C1 segment of cervical spinal cord (tissue), 14 donors: ENCODE measurements at places on chromosomes 13 and 19.

DNA sequence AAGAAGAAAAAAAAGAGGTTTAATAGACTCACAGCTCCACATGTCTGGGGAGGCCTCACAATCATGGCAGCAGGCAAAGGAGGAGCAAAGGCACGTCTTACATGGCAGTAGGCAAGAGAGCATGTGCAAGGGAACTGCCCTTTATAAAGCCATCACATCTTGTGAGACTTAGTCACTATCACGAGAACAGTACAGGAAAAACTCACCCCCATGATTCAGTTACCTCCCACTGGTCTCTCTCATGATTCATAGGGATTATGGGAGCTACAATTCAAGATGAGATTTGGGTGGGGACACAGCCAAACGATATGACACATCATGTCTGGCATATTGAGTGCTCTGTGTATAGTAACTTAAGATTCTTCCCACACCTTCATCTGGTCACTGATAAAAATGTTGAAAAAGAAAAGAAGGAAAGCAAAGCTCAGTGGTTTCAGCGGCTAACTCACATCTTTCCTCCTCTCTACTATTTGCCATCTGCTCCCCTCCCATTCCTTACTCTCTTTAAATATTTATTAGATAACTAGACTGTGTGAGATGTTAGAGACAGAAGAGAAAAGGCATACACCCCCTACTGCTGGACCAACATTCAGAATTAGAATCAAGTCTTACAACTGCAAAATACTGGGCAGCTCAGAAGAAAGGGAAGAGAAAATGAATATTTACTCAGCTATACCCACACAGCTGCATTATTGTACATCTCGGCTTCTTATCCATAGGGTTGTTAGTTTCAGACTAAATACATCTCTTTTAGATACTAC lies 60.1 kb upstream of the AKAP11 start:
- DNase-seq: no peak

DNA sequence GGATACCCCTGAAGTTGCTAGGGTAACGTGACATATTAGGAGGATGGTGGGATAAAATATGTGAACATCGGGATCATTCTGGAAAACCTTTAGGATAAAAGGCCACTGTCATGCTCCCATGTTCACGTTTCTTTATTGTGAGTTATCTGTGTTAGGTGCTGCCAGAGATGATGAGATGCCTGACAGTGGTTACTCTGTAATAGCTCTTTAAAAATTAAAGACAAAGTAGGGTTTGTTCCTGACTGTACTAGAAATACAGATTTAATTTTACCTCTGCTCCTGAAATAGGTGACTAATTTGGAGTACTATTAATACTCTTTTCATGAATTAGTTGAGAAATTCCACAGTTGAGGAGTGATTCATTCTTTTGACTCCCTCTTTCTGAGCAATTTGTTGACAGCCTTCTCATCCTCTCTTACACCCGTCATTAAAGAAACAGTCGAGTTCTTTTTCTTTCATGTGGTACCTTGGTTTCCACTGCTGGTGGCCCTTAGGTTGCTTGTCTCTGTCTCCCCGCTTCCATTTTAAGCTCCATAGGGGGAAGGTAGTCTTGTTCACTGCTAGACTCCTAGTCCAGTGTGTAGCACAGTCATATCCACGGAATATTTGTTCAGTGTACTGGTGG lies 28.4 kb downstream of the SAE1 start:
- no peak for DNase-seq

DNA sequence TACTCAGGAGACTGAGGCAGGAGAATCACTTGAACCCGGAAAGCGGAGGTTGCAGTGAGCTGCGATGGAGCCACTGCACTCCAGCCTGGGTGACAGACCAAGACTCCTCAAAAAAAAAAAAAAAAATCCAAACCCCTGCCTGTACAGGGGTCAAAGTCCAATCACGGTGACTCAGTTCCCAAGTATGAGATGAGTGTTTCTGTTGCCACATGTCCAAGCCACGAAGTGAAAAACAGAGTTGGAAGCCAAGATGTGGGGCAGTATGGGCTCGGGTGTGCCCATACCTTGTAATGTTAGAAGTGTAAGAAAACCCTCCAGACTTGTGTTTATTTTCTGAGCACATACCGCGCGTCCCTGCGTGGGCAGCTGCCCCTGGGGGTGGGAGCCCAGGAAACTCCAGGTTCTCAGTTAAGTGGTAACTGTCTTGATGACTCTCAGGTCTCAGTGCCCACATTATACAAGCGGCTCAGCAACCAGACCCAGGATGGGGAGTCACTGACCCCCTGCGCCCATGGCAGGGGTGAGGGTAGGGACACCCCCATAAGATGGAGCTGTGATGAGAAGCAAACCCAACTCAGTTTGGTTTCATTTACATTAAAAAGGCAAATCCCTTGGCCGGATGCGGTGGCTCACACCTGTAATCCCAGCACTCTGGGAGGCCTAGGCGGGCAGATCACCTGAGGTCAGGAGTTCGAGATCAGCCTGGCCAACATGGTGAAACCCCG lies 1.2 kb upstream of the GPX4 start:
- no peak for DNase-seq

GRCh38 chr19:1261798-1262622 lies 7.1 kb upstream of the CIRBP start:
- no peak for DNase-seq

GRCh38 chr19:2721570-2722540 lies 683 bp upstream of the DIRAS1 start:
- no peak for DNase-seq

DNA sequence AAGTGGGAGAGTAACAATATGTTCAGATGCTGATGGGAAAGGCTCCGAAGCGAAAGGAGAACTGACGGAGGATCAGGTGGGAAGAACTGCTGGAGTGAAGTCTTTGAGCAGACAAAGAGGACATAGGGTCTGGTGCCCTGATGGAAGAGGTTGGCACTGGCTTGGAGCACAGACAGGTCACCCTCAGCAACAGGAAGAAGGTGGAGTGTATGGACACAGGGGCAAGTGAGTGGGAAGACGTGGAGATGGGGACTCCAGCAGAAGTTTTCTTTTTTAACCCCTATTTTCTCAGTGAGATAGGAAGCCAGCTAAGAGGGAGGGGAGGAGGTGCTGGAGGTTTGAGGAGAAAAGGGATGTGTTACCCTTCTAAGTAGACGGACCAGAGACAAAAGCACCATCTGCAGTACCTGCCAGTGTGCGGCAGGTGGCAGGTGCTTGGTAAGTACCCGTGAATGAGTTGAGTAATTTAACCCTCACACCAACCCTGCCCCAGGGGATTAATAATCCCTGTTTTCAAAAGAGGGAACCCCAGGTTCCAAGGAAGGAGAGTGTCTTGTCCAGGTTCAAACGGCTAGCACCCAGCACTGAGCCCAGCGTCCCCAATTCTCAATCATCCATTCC lies 11.2 kb downstream of the HAS1 start:
- no peak for DNase-seq

DNA sequence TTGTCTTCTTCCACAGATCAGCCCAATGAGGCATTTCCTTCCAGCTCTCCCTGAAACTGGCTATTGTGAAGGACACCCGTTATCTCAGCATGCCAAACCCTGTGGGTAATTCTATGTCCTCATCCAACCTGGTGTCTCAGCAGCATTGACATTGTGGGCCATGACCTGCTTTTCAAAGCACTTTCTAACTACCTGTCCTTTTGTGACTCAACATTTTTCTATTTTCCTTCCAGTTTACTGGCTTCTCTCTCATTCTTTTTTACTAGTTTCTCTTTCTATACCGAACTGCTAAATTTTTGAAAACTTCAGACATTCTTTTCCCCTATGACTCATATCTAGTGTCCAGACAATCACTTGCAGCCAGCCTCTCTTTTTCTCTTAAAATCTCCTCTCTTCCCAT lies 136.4 kb upstream of the HTR2A start:
- DNase-seq: no peak

GRCh38 chr19:51114087-51114729 lies 6.0 kb upstream of the CTU1 start:
- DNase-seq: no peak

GRCh38 chr13:106132216-106132615 lies 403.2 kb downstream of the EFNB2 start:
- no peak for DNase-seq

- DNase-seq: no peak
Observed at GRCh38 chr13:86992251-86992650, 678.9 kb upstream of the SLITRK5 start.

GRCh38 chr13:44135566-44135965 lies 238.1 kb upstream of the SERP2 start:
- DNase-seq: no peak

- no peak for DNase-seq
Observed at GRCh38 chr13:90396266-90396665, 951.2 kb upstream of the MIR17HG start.

GRCh38 chr13:41928323-41928722 lies 32.6 kb downstream of the VWA8 start:
- DNase-seq: no peak

GRCh38 chr19:17766543-17767131 lies 15.4 kb downstream of the FCHO1 start:
- DNase-seq: peak; percentile 38

DNA sequence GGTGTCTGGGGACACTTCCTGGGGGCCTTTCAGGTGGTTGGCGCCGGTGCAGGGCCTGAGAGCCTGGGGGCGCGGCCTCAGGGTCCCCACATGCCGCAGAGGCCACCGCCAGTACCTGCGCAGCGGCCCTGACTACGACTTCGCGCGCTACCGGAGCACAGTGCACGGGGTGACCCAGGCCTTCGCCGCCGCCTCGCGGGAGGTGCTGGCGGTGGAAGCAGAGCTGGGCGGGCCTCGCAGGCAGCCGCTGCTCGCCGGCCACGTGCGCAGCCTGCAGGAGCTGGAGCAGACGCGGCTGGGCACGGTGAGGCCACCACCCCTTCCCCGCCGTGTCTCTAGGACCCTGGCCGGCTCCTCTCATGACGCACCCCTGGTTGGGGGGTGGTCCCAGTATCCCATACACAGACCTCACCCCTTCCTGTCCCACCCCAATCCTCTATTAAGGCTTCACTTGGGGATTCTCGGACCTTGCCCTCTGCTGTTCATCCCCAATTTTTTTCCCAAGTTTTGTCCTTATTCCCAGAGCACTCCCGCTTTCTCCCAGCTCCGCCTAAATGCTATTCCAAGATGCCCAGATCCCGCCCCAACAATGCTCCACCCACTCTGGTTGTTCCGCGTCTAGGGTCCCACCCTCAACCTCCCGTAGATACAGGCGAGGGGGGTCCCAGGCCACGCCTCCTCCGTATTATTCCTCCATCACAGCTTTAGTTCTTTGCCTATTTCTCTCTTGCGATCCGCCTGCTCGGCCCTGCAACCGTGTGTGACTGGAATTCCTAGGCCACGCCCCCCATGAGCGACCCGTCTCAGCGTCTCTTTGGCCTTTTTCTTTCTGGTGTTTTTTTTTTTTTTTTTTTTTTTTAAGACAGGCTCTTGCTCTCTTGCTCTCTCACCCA lies 1.0 kb downstream of the REX1BD start:
- DNase-seq: no peak

DNA sequence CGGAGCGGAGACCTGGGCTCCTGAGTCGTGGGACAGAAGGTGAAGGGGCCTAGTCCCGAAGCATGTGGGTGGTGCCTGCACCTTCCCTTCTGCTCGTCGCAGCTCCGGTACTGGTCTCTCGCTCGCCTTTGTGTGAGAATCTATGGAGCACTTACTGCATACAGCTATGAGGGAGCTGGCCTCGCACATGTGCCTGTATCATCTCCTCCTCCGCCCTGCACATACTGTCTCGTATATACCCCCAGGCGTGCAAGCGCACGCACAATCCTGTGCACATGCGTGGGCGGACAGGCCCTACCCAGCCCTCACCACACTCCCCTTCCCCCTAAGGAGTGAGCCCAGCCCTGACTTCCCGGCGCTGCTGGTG lies 8.7 kb downstream of the PIK3R2 start:
- no peak for DNase-seq

DNA sequence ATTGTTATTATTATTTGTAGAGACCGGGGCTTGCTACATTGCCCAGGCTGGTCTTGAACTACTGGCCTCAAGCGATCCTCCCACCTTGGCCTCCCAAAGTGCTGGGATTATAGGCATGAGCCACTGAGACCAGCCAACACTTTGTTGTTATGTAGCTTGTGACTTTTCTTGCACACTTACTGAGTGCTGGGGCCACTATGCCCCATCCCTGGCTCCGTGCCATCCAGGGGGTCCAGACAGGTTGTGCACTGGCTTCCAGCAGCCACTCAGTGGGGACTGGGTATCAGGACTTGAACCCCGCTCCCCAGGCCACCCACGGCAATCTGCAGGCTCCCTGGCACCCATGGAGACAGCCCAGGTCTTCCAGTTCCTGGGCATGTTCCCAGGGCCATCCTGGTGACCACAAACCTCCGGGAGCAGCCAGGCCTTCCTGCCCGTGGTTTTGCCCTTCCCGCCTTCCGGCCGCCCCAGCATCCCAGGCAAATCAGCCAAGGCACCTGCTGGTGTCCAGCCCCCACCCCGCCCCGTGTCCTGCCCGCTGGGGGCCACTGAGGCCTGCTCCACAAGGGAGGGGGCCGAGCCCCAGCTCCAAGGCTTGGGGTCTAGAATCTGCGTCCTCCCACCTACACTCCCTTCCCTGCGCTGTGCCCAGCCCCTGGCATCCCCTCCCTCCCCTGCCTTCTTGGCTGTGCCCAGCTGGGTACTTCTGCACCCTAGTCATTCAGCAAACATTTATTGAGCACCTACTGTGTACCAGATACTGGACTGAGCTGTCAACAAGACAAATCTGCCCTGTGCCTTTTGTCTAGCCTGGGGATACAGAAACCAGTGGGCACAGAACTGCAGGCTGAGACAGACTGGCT lies 23.7 kb upstream of the SEMA6B start:
- no peak for DNase-seq

GRCh38 chr19:51094696-51095279 lies 12.1 kb upstream of the KLK14 start:
- no peak for DNase-seq

GRCh38 chr13:51821606-51822005 lies 17.6 kb upstream of the DHRS12 start:
- peak; percentile 66 for DNase-seq

- no peak for DNase-seq
Observed at GRCh38 chr19:55141696-55142095, 7.3 kb downstream of the TNNT1 start.

GRCh38 chr13:97325738-97326137 lies 103.6 kb downstream of the MBNL2 start:
- no peak for DNase-seq

DNA sequence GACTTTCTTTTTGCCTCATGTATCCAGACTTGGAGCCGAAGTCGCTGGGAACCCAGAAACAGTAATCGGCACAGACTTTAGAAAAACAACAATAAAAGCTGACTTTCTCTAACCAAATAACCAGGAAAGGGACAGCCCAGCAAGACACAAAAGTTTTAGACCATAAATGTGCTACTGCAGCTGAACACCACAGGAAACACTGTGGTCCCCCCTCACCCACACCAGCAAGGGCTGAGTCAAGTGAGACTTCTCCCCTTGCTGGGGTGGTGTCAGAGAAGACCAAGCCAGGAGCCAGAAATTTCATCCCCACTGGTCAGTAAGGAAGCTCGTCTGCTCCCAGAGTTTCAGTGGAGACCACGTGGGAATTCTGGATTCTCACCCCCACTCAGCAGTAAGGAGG lies 70.6 kb downstream of the ESD start:
- DNase-seq: no peak

GRCh38 chr19:1243768-1244692 lies 2.5 kb downstream of the ATP5F1D start:
- peak; percentile 67 for DNase-seq

GRCh38 chr13:72700509-72700908 lies 26.9 kb downstream of the MZT1 start:
- DNase-seq: no peak
